ENCODE measurements at places on chromosomes 2 and 18.

DNA sequence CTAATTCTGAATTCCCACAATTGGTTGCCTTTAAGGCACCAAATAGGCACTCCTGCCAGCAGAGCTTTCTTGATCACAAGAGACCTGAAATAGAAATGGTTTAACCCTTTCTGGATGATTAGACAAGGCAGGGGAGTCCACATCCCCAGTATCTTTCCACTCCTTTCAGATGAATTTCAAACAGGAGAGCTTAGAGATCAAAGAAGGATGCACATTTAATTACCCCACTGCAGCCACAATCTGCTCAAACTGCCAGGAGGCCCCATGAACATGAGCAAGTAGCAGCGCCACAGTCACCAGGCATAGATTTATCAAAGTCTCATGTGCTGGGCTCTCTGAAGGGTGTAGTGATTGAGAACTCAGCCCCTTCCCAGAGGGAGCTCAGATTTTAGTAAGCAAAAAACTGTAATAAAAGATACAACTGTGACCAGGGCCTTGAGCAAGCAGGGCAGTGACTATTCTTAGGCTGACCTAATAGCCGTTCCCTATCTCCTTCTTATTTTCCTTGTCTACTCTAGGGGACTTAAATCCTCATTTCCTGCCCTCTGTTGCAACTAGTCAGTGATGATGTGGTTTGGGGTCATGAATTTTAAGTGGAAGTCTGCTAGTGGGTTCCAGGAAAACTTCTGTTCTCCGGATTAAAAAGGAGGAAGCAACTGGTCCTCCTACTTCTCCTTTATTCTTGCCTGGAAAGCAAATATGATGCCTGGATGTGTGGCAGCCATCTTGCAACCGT is 53.7 kb downstream of the SLC4A3 start:
- no peak for DNase-seq

- no peak for DNase-seq
Measured at GRCh38 chr2:28433935-28434599, 41.4 kb downstream of the FOSL2 start.

DNA sequence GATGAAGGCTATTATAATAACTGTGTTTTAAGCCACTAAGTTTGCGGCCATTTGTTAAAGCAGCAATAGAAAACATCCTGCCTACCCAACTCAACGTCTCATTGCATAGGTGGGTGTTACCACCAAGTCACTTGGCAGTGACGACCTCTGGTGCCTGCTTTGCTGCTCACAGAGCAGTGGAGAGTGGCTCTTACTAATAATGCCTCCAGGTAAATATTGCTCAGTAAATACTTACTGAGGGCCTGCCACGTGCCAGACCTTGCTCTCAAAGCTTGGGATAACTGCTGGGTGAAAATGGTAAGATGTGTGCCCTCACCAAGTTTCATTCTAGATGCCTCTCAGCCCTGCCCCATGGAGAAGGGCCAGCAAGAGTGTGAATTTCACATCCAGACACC is 27.7 kb downstream of the ITGA6 start:
- peak; percentile 76 for DNase-seq

DNA sequence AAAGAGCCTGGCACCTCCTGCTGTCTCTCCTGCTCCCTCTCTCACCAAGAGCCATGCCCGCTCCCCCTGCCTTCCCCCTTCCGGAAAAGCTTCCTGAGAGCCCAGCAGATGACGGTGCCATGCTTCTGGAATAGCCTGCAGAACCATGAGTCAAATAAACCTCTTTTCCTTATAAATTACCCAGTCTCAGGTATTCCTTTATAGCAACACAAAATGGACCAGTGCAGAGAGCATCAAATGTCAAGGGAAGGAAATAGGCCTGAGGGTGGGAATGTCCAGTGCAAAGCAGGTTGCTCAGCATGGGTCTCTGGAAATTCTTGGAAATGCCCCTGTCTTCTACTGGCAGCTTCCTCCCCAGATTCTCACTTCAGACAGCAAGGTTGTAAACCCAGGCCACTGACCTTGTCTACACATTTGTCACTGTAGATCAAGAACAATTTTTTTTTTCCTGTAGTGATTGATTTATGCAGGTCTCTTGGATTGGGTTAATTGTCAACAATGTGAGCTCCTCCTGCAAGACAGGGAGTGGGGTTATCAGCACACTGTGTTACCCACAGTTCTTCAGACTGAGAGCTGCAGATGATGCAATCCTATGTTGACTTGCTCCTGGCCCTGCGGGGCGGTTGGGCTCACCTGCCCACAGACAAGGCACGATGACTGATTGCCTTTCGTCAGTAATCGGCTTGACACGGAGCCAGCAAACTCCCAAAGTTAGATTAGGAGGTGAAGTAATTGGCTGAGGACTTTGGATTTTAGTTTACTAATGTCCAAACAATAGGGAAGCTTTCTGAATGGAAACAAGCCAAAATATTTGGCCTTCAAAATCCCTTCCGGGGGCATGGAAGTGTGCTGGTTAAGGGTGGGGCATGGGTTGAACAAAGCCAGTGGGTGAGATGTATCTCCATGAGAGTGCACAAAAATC is 5.4 kb upstream of the BOD1L2 start:
- DNase-seq, result peak; percentile 10

GRCh38 chr2:10941383-10941782 is 29.6 kb downstream of the KCNF1 start:
- no peak for DNase-seq

DNA sequence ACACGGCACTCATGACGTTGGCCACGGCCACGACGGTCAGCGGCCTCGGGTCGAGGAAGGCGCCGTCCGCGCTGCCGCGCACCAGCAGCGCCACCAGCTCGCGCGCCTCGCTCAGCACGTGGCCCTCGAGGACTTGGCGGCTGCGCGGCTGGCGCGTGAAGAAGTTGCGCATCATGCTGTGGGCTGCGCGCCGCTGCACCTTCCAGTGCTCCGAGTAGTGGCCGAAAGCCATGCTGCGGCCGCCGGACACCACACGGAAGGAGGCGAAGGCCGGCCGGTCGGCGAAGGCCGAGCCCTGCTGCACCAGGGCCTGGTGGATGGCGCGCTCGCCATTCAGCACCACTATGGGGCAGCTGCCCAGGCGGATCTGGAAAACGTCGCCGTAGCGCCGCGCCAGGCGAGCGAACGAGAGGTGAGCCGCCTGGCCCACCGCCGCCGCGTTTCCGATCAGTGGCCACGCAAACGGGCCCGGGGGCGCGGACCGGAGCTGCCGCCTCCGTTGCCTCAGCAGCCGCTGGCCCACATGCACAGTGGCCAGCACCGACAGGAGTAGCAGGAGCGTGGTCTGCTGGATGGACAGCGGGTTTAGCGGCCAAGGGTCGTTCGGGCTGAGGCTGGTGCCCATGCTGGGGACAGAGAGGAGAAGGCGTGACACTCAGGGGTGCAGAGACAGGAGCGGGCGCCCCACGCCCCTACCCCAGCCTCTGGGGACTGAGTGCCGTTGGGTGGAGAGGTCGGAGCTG is 1.0 kb downstream of the CYP1B1 start:
- peak; percentile 39 for DNase-seq

DNA sequence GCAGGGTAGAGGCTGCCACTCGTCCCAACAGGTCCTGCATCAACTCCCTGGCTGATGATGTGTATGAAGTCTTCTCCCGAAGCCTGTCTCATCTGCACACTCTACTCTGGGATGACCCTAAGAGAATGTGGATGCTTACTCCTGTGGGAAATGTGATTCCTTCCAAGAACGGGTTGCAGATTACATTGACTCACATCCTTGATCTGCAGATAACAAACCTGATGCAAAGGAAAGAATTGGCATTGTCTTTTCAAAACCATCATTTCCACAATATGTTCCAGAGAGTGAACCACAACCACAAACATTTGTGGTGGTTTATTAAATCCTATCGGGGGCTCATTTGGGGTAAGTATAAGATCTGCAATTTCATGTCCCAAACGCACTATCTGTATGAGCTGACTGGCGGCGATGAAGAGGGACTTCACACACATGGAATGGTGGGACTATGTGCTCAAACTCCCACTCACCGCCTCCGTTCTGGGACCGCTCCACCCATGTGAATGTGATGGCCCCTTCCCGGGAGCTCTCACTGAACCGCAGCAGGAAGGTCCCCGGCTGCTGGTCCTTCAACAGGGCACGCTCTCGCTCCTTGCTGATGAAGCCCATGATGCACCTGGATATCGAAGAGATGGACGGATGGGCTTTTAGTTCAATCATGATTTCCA is 35.5 kb downstream of the STAT1 start:
- peak; percentile 68 for DNase-seq

- DNase-seq, result peak; percentile 40
Measured at GRCh38 chr2:196758474-196759377, 40.8 kb downstream of the GTF3C3 start.

DNA sequence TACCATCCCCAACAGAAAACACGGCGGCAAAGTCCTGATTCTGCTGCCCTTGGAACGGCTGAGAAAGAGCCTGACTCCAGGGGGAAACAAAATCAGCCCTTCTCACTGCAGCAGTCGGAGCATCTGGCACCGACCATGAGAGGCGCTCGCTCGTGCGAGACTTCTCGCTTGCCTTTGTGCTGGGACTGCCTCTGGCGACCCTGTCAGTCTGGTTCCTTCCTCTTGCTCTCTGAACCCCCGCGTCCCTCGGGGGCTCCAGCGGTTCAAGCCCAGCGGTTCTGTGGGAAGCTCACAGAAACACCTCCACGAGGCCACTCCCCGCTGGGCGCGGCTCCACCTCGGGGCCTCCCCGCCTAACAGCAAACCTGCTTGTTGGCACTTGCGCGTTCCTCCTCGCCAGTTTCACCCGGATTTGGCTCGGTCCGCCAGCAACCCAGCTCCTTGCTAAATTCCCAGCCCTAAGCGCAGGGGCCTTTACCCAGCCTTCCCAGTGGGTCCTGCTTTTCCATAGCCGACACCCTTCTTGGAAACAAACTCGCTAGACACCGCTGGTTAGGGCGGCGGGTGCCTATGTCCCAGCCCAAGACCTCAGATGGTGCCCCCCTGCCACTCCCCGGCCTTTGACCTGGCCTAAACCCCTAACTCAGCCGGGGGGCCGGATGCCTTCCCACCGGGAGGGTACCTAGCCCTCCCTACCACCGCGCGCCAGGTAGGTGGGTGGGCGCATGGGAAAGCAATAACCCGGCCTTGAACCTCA is 2.2 kb downstream of the RND3 start:
- DNase-seq, result peak; percentile 73

- DNase-seq, result peak; percentile 52
Measured at GRCh38 chr2:56449002-56449431, 265.2 kb downstream of the CCDC85A start.

GRCh38 chr18:61596296-61596695 is 263.1 kb downstream of the CDH20 start:
- no peak for DNase-seq

GRCh38 chr2:64525317-64525613 is 1.1 kb downstream of the AFTPH start:
- DNase-seq, result peak; percentile 51

GRCh38 chr18:31983976-31984375 is 34.6 kb upstream of the RNF125 start:
- DNase-seq, result no peak

GRCh38 chr18:22286585-22286984 is 117.2 kb downstream of the GATA6 start:
- peak; percentile 92 for DNase-seq

GRCh38 chr2:208406474-208407451 is at the start of gene PTH2R:
Gene PTH2R, plus strand, starts transcription at chr2:208406792. Its CDS starts 252 bp downstream, at chr2:208407044.
- no peak for DNase-seq

- DNase-seq, result no peak
Measured at GRCh38 chr18:54415086-54415485, 57.4 kb downstream of the C18orf54 start.

DNA sequence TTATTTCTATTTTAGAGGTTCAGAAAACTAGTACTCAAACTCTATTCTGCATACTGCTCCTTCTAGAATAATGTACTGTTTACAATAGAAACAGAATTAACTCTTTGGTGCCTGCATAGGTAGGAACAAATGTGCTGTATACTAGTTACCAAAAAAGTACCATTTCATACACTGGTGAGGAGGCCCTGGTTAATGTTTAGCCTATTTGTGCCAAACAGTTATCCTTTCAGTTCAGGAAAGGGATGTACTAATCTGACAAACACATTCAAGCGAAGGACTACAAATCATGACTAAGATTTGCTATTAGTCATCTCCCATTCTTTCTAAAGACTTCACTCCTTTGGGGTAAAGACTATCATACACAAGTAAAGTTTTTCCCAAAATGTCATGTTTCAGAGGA is 47.4 kb downstream of the EXOC6B start:
- DNase-seq, result peak; percentile 84

DNA sequence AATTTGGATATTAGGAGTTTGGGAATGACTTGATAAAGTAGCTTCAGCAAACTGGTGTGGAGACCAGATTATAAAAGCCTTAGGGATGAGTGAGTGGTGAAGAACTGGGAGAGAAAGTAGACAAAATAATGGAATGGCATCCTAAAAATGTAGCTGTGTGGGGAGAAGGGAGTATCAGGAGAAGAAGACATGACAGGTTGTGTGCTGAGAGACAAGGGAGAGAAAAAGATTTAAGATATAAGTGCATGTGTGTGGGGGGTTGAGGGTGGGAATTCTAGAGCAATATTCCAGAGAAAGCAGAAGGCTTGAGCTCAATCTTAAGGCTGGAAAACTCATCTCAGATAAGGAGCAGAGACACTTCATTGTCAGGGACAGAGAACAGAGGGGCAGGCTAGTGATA is 159.5 kb downstream of the HNMT start:
- DNase-seq, result no peak

GRCh38 chr18:39435209-39435608 is 1869.6 kb upstream of the CELF4 start:
- DNase-seq, result no peak

GRCh38 chr2:101912545-101912944 is 79.2 kb upstream of the IL1R2 start:
- no peak for DNase-seq

GRCh38 chr2:162090109-162090508 is 16.1 kb upstream of the DPP4 start:
- peak; percentile 72 for DNase-seq

DNA sequence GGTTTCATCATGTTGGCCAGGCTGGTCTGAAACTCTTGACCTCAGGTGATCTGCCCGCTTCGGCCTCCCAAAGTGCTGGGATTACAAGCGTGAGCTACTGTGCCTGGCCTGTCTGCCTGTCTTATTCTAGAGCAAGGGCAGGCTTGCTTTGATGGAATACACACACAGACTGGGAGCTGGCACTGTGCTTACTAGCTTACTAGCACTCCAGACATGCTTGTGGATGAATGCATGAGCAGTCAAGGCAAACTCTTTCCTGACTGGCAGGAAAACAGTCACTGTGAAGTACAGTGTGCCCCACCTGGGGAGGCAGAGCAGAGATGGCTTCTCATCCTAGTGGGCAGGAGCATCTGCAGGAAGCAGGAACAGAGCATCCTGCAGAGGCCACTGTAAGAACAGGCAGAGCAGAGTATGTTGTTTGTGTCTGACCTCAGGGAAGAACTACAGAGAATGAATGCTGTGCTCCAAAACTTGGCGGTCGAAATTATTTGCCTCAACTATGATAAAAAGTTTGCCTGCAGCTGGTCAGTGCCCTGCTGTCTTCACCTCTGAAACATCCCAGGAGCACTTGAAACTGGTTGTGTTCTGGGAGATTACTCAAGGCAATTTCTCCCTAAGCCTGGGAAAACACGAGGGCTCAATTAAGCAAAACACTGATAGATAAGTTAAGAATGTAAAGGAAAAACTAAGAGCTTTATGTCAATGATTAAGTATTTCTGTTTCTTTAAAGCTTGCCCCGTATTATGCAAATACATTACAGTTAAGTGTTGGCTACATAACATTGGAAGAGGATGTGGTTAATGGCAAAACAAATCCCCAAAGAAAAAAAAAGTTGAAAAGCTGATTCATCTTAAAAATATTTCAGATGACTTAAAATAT is 102.4 kb downstream of the VAPA start:
- peak; percentile 63 for DNase-seq

- DNase-seq, result no peak
Measured at GRCh38 chr2:109080757-109081156, 48.2 kb upstream of the SH3RF3 start.
